ENCODE measurements at places on chromosomes 2 and 18.

GRCh38 chr18:3852321-3852720, 402.3 kb downstream of the TGIF1 start:
- no peak for DNase-seq

- DNase-seq = no peak
Observed at GRCh38 chr2:41234093-41234492, 782.2 kb upstream of the SLC8A1 start.

GRCh38 chr18:76992226-76993084, 140.1 kb downstream of the MBP start:
- DNase-seq = no peak

DNA sequence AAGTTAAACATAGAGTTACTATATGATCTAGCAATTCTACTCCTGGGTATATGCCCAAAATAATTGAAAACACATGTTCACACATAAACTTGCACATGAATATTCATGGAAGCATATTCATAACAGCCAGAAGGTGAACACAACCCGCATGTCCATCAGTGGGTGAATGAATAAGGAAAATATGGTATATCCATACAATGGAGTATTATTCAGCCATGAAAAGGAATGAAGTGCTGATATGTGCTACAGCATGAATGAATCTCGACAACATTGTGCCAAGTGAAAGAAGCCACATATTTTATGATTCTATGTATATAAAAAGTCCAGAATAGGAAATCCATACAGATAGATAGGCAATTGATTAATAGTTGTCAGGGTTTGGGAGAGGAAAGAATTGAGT, 15.9 kb downstream of the COL4A4 start:
- no peak for DNase-seq

- no peak for DNase-seq
Observed at GRCh38 chr2:14700753-14701152, 68.2 kb downstream of the LRATD1 start.

GRCh38 chr18:55013086-55013485, 53.8 kb upstream of the CCDC68 start:
- DNase-seq = no peak

GRCh38 chr2:46590319-46590718, 111.0 kb downstream of the TMEM247 start:
- DNase-seq = no peak

DNA sequence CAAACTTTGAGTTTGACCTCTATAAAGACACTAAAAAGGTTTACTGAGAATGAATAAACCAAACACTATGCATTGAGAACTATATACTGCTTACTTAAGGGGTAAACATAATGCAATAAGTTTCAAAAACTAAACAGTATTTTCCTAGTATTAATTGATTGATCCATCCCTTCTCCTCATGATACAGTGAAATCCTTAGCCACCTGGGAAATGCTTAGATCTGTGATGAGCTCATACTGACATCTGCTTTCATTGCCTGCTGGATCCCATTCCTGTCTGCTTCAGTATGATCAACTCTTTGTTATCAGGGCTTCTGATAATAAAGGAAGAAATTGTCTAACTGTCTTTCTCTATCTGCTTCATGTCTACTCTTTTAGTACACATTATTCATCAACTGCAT, 74.9 kb upstream of the UBE2E3 start:
- no peak for DNase-seq

DNA sequence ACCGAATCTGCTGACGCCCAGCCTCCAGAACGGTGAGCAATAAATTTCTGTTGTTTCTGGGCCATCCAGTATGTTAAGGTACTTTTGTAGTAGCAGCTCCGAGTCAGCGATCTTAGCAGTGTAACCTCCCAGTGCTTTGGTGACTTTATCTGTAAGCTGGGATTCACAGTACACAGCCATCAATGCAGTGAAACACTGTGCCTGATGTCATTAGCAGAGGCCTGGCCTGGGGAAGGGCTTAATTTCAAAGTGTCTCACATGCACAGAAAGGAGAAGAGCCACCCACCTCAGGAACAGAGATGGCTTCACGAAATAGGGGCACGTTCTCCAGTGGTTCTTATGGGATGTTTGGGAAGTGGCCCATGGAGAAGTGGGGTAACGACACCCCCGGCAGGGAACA, 281.2 kb downstream of the PHLPP1 start:
- no peak for DNase-seq

- DNase-seq = no peak
Observed at GRCh38 chr18:62625019-62625418, 90.3 kb upstream of the PHLPP1 start.

GRCh38 chr2:176084611-176085119, 903 bp upstream of the EVX2 start:
- no peak for DNase-seq

GRCh38 chr18:50880119-50880465, 1.2 kb downstream of the ME2 start:
- no peak for DNase-seq

DNA sequence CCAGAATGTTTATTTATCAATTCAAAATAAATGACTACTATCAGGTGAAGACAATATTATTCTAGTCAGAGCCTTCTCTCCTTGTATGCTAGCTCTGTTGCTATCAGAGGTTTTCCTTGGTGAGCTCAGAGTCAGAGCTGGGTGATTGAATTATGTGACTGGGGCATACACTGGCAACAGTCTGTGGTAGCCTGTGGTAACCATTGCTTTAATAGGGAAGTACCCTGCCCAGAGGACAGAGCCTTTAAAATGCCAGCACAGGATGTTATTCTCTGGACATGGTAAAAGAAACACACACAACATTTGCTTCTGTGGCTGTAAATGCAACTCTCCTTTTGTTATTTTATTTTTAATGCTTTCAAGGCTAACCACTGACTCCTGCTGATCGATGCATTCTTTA, 124.7 kb downstream of the PPP1R1C start:
- DNase-seq = no peak

- DNase-seq = no peak
Observed at GRCh38 chr2:202064881-202065230, 8.2 kb upstream of the KIAA2012 start.

DNA sequence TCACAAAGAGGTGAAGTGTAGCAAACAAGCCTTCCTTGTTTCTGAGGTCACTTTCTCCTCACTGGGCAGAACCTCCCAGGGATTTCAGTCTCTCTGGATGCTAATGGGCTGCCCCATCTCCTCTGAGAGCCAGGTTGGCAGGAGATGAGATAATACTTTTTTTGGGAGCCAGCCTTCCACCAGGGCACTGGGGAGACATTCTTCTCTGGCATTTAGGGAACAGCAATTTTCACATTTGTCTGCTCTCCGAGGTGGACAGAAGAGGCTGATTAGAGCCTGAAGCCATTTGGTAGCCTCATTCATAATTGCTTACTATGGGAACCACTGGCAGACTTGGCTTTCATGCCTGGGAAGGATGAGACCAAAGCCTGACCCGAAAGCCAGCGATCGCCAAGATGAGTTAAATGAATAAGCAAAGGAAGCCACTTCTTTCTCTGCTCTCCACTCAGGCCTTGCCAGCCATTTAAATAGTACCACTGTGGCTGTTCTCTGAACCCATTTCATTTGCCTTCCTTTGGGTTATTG, 70.1 kb downstream of the NRP2 start:
- DNase-seq = no peak

DNA sequence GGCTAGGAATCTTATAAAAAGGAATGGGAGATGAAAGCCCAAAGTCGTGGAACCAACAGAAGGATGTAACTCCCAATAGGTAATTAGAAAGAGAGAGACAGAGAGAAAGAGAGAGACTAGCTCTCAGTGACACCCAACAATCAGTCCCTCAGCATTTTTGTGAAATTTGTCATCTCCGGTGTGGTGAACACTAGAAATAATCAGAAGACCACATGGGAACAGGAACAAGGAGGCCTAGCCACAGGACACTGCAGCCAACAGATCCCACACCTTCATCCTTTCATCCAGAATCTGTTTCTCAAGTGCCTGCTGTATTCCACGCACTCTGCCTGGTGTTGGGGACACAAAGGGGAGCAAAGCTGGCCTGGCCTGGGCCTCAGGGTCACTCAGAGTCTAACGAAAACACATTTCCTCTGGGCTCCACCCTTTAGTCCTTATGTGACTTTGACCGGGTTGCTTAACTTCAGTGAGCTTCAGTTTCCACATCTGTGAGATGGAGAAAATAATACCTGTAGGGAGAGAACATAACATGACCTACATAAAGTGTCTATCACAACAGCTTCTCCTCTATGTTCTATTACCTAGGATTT, 53.1 kb downstream of the EHD3 start:
- no peak for DNase-seq

- no peak for DNase-seq
Observed at GRCh38 chr2:206873423-206873822, 65.9 kb upstream of the CPO start.

DNA sequence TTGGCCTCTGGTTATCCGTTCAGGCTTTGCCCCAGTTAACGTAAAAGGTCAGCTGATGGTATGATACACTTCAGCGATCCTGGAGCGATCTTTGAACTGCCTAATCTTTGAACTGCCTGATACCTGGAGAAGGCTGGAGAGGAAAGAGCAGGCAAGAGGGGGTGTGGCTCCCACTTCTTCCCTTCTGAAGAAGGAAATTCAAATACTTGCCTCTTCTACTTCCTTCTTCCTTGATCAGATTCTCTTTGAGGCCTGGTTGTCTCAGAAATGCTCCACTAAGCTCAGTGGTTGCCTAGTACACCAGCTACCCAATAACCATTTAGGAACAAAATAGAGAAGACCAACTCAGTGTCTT, 619 bp downstream of the GALM start:
- no peak for DNase-seq

DNA sequence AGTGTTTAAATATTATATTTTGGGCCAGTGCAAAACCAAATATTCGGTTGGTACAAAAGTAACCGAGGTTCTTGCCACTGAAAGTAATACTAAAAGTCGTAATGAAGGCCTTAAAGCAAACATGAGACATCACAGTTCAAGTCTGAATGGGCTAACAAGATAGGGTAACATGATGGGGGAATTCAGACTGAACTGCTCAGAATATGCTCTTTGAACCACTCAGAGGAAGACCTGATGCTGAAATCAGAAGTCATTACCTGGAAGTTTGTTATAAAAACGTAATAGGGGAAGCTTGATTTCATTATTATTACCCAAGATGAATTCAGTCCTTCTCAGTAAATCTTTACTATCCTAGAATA, 26.6 kb downstream of the CDKL4 start:
- DNase-seq = no peak

GRCh38 chr2:98090951-98091350, 4.0 kb downstream of the VWA3B start:
- no peak for DNase-seq

DNA sequence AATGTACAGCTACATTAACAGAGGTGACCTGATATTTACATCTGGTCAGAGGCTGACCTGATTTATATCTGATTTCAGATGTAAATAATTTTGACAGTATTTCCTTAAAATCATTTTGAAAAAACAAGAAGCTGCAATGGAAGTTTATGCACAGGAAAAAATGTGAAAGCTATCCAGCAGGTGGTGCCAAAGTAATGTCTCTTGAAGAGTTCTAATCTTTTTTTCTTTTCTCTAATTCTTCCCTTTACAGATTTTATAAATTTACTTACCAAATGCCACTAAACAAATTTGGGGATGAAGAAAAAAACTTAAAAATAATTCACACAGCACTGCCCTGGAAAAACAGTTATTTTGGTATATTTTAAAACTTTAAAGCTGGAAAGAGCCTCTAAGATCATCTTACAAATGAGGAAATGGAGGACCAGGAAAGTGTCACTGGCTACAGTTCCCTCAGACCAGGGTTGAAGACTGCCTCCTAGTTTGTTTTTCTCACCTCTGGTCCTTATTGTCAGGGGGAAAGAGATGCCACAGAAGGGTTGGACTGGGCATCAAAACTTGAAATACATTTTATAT, 16.4 kb upstream of the FBLN7 start:
- peak; percentile 0 for DNase-seq

- no peak for DNase-seq
Observed at GRCh38 chr18:41613003-41613609, 341.9 kb upstream of the PIK3C3 start.

DNA sequence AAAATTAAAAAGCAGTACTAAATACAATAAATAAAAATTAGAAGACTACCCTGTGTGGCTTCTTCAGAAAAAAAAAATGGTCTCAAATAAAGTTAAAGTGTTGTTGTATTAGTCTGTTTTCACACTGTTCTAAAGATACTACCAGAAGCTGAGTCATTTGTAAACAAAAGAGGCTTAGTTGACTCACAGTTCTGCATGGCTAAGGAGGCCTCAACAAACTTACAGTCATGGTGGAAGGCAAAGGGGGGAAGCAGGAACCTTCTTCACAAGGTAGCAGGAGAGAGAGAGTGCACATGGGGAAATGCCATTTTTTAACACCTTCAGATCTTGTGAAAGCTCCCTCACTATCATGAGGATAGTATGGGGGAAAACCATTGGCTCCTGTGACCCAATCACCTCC, 612.8 kb downstream of the RNF144A start:
- no peak for DNase-seq

DNA sequence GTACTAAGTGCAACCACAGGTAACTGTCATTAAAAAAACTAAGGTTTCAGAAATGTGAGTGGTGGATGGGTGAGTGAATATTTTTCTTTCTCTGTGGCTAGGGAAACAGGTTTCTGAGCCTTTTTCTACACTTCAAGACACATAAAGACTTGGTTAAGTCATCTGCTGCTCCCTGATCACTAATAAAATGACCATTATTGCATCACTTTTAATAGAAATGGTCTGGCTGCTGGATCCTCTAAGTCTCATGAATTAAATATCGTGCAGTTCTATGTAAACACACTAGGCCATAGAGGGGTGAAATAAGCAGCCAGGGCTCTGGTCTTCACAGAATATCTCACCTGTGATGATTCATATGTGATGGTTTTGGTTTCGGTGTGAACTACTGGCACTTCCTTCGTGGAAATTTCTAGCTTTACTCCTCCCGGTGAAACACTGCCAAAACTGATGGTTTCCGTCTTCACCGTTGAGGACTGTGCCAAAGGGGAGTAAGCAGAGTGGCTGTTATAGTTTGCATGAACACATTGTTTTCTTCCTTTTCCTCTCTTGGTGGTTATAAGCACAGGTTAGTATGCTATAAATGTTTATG, 100.4 kb upstream of the ZBTB14 start:
- DNase-seq = no peak

GRCh38 chr2:28419443-28420270, 27.0 kb downstream of the FOSL2 start:
- DNase-seq = no peak

Data from NCI-H1436 treated with DMSO at 0.1 percent for 48 hours (cell line).